ENCODE measurements at places on chromosomes 16 and 17. TPM values are rescaled to one million over a fixed set of nuclear protein-coding genes. Genes with fewer than 3 reads are reported as not detected.

The EMP2 gene
- 137 TPM for total RNA-seq

- peak; percentile 58 for DNase-seq
- H3K36me3 ChIP-seq, result no peaks in the 10 kb centered on the region
- H3K27me3 ChIP-seq, result no peaks in the 10 kb centered on the region
- peaks cover 32% of the 10 kb centered on the region for H3K4me1 ChIP-seq
Observed at GRCh38 chr17:7141824-7142223, 27.2 kb upstream of the ASGR2 start.

The PLK1 gene
- 169 TPM for total RNA-seq

GRCh38 chr17:4208238-4208637 lies 55.5 kb downstream of the ANKFY1 start:
- H3K4me3 ChIP-seq, result no peak overlapping the region
- H3K36me3 ChIP-seq, result peaks cover 31% of the 10 kb centered on the region
- H3K27me3 ChIP-seq, result no peaks in the 10 kb centered on the region
- no peak overlapping the region for H3K27ac ChIP-seq
- no peaks in the 10 kb centered on the region for H3K4me1 ChIP-seq

The KRT36 gene
- not detected for total RNA-seq

- DNase-seq, result no peak
- no peaks in the 10 kb centered on the region for H3K27me3 ChIP-seq
- H3K4me1 ChIP-seq, result peaks cover 48% of the 10 kb centered on the region
- no peak overlapping the region for H3K27ac ChIP-seq
- H3K36me3 ChIP-seq, result no peaks in the 10 kb centered on the region
- H3K4me3 ChIP-seq, result no peak overlapping the region
Observed at GRCh38 chr17:78345172-78345571, 14.7 kb downstream of the SOCS3 start.

- H3K36me3 ChIP-seq, result no peaks in the 10 kb centered on the region
- no peak overlapping the region for H3K27ac ChIP-seq
- H3K27me3 ChIP-seq, result no peaks in the 10 kb centered on the region
Observed at GRCh38 chr16:79124016-79124756, 476.4 kb downstream of the MAF start.

The SLC5A10 gene
- 0.17 TPM for total RNA-seq

DNA sequence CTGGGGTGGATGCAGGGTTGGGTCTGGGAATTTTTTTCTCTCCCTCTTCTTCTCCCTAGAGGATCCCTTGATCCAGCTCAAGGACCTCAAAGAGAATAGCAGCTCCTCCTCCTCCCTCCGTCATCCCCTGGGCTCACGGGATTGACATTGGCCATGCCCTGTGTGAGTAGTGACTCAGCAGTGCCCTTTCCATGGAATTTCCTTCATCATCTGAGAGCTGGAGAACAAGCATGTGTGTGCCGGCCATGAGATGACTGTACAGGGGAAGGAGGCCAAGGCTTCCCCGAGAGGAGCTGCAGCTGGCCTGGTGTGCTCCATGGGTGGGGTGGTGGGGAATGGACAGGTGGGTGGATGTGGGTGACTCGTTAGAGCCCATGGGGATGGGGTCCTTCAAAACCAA lies 8.9 kb upstream of the WSCD1 start:
- H3K27ac ChIP-seq, result no peak overlapping the region
- H3K36me3 ChIP-seq, result no peaks in the 10 kb centered on the region
- no peak for DNase-seq
- no peak overlapping the region for H3K4me3 ChIP-seq
- H3K4me1 ChIP-seq, result no peaks in the 10 kb centered on the region

- no peak overlapping the region for H3K27ac ChIP-seq
- H3K36me3 ChIP-seq, result no peaks in the 10 kb centered on the region
- no peaks in the 10 kb centered on the region for H3K4me1 ChIP-seq
- H3K4me3 ChIP-seq, result no peak overlapping the region
- DNase-seq, result no peak
Observed at GRCh38 chr16:88063211-88063773, 112.1 kb downstream of the BANP start.

The AANAT gene
- 0.65 TPM for total RNA-seq

The ALOXE3 gene
- total RNA-seq, result 0.70 TPM

The NACA2 gene
- total RNA-seq, result not detected

The HOXB4 gene
- total RNA-seq, result 2.0 TPM

DNA sequence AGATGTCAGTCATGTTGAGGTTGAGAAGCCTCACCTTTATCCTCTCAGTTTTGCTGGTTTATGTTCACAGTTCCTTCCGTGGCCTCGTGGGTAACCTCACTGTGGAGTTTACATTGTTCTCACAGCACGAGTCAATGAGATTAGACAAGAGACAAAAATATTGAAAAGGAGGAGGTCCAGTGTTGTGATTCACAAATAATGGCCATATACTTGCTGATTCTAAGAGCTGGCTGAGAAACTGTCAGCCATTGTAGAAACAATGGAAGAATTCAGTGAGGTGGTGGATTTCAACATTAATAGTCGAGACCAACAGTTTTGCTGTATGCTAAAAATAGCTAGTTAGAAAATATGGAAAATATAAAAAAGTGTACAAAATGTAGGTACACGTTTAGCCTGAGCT lies 176.4 kb upstream of the WSCD1 start:
- no peak for DNase-seq
- H3K27me3 ChIP-seq, result peaks cover 52% of the 10 kb centered on the region
- H3K4me3 ChIP-seq, result no peak overlapping the region
- no peaks in the 10 kb centered on the region for H3K4me1 ChIP-seq
- no peak overlapping the region for H3K27ac ChIP-seq

The TMEM98 gene
- total RNA-seq, result not detected

GRCh38 chr17:62892870-62893338 lies 73.1 kb upstream of the TANC2 start:
- peak overlapping the region; percentile 81 for H3K27ac ChIP-seq
- H3K27me3 ChIP-seq, result no peaks in the 10 kb centered on the region
- H3K4me1 ChIP-seq, result peaks cover 46% of the 10 kb centered on the region
- peak; percentile 70 for DNase-seq
- no peak overlapping the region for H3K4me3 ChIP-seq

The CAMKK1 gene
- 19.5 TPM for total RNA-seq

Measured in PC-9 (cell line).